ENCODE measurements at places on chromosomes 1 and 21. TPM values are rescaled to one million over a fixed set of nuclear protein-coding genes. Genes with fewer than 3 reads are reported as not detected.

LCE3E gene
- total RNA-seq: not detected

SCCPDH gene
- total RNA-seq: 48.5 TPM

KCNC4 gene
- total RNA-seq: 1.1 TPM

FCRL3 gene
- not detected for total RNA-seq

LRRC38 gene
- total RNA-seq: not detected

PKN2 gene
- total RNA-seq: 27.6 TPM

SYCP1 gene
- total RNA-seq: not detected

TSNAX gene
- total RNA-seq: 28.3 TPM

ZBED6 gene
- total RNA-seq: 27.2 TPM
